ENCODE measurements at places on chromosomes 3 and 15.

GRCh38 chr15:68504681-68505170 is 72.8 kb upstream of the ITGA11 start:
- no peak for DNase-seq

DNA sequence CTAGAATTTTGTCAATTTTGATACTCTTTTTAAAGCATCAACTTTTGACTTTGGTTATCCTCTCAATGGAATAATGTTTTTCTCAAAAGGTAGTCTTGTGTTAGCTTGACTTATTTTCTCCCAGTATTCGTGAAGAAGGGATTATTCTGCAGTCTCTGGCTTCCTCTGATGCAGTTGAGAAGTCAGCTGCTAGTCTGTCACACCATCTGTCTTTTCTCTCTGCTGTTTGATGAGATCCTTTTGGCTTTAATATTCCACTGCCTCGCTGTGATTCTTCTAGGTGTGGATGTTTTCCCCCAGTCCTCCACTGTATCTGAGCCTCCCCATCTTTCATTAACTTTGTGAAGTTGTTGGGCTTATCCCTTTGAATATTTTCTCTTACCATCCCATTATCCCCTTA is 141.0 kb downstream of the WDR72 start:
- no peak for DNase-seq

DNA sequence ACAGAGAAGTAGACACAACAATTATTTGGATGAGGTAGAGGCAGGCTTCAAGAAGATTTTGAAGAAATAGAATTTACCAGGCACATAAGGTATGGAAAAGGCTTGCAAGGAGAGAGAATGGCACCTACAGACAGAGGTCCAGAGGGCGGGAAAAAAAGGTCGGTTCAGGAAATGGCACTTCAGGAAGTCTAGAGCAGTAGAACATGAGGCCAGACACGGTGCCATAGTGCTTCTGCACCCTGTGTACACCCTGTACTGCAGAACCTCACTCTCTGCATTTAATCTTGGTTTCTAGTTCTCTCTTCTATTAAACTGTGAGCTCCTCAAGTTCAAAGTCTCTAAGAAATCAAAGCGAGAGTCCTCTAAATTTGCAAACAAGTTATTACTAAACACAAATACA is 113.4 kb upstream of the C2CD4B start:
- DNase-seq: no peak

DNA sequence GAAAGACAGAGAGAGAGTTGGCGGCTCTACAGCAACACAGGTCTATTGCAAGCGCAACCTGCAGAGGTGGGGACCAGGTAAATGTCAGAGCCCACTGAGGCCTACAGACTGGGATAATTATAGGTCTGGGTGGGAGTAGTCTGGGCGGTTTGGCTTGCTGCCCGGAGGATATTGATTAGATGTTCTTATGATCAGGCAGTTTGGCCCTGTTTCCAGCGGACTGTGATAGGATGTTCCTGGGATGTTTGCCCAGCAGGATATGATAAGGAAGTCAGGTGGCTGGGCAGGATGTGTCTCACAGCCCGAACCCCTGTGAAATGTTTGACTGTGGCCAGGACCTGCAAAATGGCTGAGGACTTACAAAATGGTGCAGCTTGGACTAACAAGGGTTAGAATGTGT is 364.9 kb downstream of the NAALADL2 start:
- DNase-seq: no peak

All from fibroblast of the aortic adventitia (primary cell).